ENCODE measurements at places on chromosomes 2 and 18.

GRCh38 chr18:59459369-59460071 lies 100.5 kb upstream of the LMAN1 start:
- DNase-seq, result peak; percentile 25

DNA sequence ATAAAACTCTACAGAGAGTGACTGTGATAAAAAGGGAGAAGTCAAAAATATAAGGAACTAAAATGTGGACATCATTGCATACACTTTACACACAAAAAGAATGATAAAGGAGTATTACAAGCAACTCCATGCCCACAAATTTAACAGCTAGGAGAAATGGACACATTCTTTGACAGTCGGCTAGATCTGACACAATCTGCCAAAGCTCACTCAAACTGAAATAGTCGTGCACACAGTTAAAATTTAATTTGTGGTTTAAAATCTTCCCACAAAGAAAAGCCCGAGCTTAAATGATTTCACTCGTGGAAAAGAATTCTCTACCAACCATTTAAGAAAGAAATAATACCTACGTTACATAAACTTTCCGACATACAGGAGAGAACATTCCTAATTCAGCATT lies 132.4 kb downstream of the ZAP70 start:
- DNase-seq, result no peak

GRCh38 chr2:5183031-5183430 lies 509.2 kb upstream of the SOX11 start:
- no peak for DNase-seq

DNA sequence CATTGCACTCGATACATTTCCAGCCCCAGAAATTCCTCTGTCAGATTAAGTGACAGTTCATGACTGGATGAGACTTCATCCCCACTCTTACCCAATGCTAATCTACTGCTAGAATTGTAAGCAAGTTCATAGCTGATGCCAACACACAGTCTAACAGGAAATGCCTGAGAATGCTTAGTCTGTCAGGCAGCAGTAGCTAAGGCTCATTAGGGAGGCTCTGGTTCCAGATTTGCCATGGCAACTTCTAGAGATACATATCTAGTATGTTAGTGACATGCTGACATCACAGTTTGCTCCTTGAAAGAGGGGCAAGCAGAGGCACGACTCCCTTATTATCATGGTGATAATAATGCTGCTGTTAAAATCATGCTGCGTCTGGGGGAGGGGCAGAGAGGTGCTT lies 198.4 kb downstream of the RBM43 start:
- DNase-seq, result no peak
